SHP77 treated with DMSO at 0.1 percent for 48 hours (cell line): ENCODE measurements at places on chromosomes 1 and 21.

DNA sequence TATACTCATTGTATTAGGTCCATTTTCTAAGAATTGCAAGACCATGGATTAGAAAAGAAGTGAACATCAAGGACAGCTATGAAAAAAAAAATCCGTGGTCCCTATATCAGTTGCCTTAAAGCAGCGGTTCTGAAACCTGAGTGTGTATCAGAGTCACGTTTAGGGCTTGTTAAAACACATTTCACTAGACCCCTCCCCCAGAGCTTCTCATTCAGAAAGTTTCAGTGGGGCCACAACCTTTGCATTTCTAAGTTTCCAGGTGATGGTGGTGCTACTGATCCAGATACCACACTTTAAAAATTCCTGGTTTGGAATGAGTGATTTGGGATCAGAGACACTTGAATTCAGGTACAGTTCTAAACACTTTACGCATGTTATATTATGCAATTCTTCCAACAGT is 96.1 kb upstream of the PRMT6 start:
- DNase-seq, result no peak

GRCh38 chr1:184802354-184803179 is 47.9 kb upstream of the EDEM3 start:
- DNase-seq, result peak; percentile 20

- no peak for DNase-seq
Observed at GRCh38 chr1:17826165-17826488, 71.0 kb downstream of the ACTL8 start.

- DNase-seq, result no peak
Observed at GRCh38 chr1:39213511-39214002, 9.1 kb downstream of the MACF1 start.

GRCh38 chr1:22849770-22850169 is 122.9 kb downstream of the LACTBL1 start:
- no peak for DNase-seq

DNA sequence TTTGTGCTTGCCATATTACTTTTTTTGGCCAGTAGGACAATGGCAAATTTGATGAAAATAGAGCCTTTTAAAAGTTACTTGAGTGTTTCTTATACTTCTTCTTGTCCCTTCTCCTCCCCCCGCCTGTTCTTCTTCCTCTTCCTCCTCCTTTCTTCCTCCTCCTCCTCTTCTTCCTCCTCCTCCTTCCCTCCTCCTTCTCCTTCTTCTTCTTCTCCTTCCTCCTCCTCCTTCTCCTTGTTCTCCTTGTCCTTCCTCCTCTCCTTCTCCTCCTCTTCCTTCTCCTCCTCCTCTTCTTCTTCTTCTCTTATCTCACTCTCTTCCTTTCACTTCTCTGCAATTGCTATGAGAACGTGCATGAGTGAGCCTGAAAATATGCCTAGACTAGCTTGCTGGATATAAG is 466.2 kb upstream of the NR5A2 start:
- DNase-seq, result no peak

GRCh38 chr1:38117444-38117887 is 70.9 kb upstream of the POU3F1 start:
- DNase-seq, result no peak

DNA sequence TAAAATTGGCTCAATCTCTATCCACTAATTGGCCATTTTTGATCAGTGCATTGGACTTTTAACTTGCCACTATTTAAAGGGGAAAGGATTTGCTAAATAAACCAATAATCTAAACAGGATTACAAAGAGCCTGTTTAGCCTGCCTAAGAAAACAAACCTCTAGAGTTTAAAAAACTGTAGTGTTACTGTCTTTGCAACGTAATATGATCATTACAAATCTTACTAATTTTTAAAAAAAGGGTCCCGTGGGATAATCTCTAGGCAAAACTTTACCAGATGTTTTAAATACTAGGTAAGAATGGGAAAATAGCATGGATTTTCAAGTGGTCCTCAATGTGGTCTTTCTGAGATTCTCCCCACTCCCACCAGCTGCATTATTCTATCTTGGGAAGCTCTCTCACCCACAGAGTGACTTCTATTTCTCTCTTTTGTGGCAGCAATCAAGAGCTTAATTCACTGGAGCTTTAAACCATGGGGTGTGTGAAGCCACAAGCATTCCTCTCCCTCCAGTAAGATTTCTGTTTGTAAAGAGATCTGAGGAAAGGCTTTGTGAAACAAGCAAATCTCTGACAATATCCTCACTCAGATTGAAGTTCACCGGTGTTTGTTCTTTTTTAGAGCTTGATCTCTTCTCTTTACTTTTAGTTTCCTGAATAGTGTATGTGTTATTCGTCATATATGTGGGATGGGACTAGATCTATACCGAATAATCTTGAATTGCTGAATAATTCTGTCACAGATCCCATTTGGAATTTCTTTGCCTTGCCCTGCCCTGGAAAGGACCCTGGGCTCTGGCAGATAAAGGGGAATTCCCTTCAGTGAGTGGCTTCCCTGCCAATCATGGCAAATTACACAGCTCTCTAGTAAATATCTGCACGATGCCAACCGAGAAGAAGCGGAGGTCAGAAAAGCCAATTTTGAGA is 132.2 kb downstream of the TLR5 start:
- DNase-seq, result no peak

DNA sequence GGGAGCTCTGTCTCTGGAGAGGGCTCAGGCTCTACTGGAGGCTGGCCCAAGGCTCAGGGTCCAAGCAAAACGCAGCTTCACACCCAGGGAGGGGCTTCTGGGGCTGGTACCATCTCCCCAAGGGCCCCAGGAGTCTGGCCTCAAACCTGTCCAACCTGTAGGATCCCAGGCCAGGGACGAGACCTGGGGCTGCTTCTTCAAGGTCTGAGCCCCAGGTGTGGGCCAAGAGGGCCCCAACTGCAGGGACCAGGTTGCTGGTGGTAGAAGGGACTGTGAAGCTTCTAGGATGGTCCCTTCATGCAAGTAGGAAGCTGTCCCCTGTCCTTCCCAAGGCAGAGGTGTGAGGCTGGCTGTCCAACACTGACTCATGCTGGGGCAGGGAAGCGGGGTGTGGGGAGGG is 7.8 kb upstream of the MMEL1 start:
- no peak for DNase-seq

- no peak for DNase-seq
Observed at GRCh38 chr1:163095213-163095612, 26.1 kb downstream of the RGS4 start.

GRCh38 chr1:100445565-100445964 is 92.4 kb upstream of the GPR88 start:
- DNase-seq, result no peak
